HT1080 (cell line): ENCODE measurements at places on chromosomes 7 and 10.
A peak's percentile ranks its signal among the peaks of the same experiment; 100 is the strongest.

- no peak for DNase-seq
These were observed 731.4 kb upstream of the POT1 start for GRCh38 chr7:125661006-125661405.

GRCh38 chr10:48366261-48366660 lies 59.8 kb downstream of the MAPK8 start:
- no peak for DNase-seq

- peak; percentile 87 for DNase-seq
These were observed 106.4 kb downstream of the ZRANB1 start for GRCh38 chr10:125048094-125048864.

DNA sequence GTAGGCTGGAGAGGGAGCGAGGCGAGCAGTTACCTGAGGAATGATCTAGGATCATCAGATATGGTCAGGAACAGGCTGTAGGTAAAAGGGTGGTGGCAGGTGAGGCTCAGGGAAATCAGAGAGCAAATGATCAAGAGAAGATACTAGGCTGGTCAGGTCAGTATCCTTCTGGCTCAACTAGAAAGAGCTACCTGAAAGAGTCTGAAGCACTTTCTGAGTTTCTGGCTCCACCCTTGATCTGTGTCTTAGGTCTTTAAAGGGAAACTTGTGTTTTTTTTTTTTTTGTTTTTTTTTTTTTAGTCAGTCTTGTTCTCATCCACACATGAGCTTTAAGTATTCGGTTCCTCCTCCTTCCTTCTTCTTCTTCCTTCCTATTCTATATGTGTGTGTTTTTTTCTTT lies 10.5 kb downstream of the ADAM22 start:
- no peak for DNase-seq

- DNase-seq = peak; percentile 14
These were observed 45.6 kb upstream of the SUN1 start for GRCh38 chr7:786472-787255.

GRCh38 chr7:39453743-39454355 lies 112.4 kb upstream of the YAE1 start:
- peak; percentile 42 for DNase-seq

DNA sequence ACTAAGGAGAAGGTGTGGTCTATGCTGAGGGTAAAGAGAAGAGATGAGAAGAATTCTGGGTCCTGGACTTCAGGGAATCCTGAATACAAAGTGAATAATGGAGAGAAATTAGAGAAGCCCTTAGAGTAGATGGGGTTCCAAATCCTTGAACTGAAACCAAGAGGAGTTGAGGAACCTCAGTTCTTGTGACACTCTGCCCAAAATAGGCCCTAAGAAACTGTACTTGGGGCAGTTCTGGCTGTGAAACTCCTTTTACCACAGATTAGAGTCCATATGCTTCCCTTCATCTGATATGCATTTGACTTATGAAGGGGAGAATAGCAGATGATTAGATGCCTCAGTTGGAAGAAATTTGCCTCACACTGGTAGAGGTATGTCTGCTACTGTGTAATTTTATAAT lies 19.0 kb downstream of the TES start:
- no peak for DNase-seq

- DNase-seq = no peak
These were observed 49.4 kb downstream of the ZNF467 start for GRCh38 chr7:149723795-149724495.

- DNase-seq = no peak
These were observed 47.3 kb downstream of the FRMPD2 start for GRCh38 chr10:48227213-48227612.

GRCh38 chr7:32143301-32143700 lies 73.1 kb upstream of the PDE1C start:
- DNase-seq = no peak

DNA sequence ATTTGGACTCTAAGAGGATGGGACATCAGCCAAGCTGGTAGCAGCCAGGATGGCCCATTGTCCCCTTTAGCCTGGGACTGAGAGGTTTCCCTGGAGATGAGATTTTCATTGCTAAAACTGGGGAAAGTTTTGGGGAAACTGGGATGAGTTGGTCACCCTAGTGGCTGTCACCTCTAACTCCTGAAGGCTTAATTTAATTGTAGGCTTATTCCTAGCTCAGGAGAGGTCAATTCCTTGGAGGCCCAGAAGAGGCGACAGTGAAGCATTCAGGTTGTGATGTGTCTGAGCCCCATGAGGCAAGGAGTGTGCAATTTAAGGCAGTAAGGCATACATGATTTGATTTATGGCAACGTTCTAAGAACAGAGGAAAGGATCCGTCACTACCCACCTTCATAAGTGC lies 24.9 kb upstream of the JAZF1 start:
- DNase-seq = no peak

DNA sequence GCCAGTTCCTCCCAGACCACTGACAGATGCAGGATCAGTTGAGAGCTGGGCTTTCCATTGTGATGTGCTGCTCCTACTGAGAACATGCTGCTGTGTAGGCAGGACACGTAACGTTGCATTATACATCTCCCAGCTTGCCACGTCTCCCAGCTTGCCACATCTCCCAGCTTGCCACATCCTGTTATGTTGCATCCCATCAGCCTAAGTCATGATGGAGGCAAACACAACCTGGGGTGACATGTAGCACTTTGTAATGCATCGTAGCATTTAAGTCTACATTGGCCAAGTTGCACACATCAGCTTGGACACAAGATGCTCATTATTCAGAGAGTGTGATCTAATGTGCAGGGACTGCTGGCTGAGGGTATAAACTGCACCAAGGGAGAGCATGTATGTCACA lies 73.3 kb upstream of the CHCHD3 start:
- peak; percentile 52 for DNase-seq

GRCh38 chr10:92627845-92628480 lies 35.0 kb downstream of the KIF11 start:
- DNase-seq = no peak

DNA sequence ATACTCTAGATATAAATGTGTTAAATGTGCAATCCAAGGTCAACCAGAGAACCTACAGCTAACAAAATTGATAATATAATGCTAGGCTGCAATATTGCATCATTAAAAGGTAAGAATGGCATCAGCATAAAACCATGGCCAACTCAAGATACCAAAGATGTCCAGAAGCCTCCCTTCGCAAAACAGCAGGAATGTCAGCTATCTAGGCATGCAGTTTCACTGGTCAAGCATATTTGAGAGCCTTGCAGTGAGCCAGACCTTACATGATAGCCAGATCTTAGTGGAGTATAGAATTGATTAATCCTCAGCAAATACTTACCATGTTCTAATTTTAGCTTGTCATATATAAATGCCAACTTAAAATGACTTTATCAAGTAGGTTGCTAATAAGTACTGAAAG lies 138.8 kb downstream of the ZEB1 start:
- no peak for DNase-seq

DNA sequence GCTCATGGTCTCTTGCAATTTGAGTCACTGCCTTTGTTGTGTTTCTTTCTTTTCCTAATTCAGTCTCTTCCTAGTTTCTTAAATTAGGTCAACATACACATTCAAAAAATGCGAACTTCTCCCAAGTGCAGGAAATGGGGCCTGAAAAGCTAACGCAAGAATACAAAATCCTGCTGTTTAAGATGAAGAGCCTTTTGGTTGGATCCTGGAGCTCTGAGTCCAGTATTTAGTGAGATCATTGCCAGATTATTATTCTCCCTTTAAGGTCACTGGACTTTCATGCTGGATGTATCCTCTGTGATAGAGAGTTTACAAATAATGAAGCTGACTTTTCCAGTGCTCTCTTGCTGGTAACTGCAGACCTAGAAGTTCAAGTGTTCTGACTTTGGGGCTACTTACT lies 401.9 kb upstream of the MKI67 start:
- no peak for DNase-seq

GRCh38 chr10:114987995-114988394 lies 50.0 kb downstream of the TRUB1 start:
- DNase-seq = no peak

DNA sequence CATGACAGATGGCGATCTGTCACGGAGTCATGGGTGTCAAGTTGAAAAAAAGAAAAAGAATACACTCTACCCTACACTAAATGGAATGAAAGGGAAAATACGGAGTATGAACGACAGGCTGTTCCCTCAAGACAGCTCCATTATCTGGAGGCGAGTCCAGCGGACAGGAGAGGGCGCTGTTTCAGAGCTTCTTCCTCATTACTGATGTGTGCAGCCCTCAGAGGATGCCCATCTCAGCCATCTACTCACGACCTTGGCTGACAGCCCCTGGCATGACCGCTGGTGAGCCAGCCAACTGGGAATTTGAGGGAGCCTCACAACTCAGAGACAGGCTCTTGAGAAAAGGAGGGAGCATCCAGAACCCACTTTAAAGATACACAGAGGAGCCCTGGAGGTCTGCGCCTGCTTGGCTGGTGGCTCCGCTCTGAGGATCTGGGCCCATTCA lies 49.6 kb upstream of the SMNDC1 start:
- peak; percentile 82 for DNase-seq

DNA sequence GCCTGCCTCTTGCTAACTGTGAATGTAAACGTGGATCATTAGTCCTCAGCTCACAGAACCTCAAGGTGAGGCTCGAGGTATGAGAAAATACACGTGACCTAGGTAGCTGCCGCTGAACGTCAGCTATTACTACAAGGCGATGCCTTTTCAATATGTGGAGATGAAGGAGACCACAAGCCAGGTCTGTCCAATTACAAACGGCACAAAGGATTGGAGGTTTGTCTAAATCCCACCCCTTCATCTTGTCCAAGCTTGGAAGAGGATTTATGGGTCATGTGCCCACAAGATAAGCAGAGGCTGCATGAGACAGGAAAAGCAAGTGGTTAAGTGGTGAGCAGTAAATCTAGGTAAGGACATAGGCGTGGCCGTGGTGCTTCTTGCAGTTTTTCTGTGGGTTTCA lies 3.4 kb downstream of the H2BK1 start:
- DNase-seq = peak; percentile 7

- no peak for DNase-seq
These were observed 5.6 kb downstream of the MORN4 start for GRCh38 chr10:97627731-97628130.

DNA sequence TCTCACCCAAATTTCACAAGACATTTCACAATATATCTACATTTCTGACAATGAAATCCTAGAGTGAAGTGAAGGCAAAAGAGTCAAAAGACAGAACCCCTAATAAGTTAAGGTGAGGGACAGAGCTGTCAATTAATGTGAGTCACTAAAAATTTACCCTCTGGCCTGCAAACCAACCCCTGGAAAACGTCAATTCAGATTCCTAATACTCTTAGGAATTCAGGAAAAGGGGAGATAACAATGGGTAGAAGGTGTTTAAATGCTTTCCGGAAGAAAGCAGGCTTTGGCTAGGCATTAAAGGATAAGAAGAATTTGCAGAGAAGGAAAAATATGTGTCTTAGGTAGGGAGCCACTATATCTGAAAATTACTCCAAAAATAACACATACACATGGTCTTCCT lies 299.6 kb downstream of the INHBA start:
- peak; percentile 20 for DNase-seq

- DNase-seq = peak; percentile 19
These were observed 857 bp downstream of the INTS15 start for GRCh38 chr7:6590645-6591110.

DNA sequence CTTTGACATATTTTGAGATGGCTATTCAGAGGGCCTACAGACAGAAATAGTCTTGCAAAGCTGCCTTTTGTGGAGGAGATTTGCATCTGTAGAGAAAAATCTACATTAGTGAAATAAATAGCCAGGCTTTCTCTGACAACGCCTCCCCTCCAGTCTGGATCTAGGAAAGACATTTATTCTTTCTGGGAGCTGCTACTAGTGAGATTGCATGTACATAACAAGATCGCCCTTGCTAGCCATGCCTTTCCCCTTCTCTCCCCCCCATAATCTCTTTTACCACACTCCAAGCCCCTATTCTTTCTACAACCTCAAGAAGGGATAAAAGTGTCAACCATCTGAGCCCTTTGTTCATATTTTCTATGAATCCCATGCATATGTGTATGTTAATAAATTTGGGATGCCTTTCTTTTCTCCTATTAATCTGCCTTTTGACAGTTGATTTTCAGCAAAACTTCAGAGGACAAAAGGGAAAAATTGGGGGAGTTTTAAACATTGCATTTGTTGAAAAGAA lies 194.2 kb downstream of the SNX13 start:
- no peak for DNase-seq

- DNase-seq = no peak
These were observed 132.7 kb downstream of the DOCK4 start for GRCh38 chr7:112073530-112073929.

DNA sequence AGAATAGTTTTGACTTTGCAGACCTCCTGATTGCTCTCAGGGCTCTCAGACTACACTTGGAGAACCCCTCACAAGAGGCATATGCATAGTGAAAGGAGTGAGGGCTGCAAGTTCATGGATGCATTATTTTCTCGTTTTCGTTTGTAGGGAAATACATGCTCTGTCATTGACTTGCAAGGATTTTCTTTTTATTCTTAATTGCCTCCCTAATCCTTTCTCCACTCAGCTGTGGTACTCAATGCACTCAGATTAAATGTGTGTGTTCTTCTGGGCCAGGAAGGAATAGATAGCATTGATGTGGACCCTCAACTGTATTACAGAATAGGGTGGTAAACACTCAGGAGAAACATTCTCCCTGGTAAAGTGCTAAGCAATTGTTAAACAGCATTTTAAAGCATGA lies 188.7 kb downstream of the CACNB2 start:
- no peak for DNase-seq

GRCh38 chr7:13286916-13287315 lies 599.5 kb downstream of the ARL4A start:
- no peak for DNase-seq

DNA sequence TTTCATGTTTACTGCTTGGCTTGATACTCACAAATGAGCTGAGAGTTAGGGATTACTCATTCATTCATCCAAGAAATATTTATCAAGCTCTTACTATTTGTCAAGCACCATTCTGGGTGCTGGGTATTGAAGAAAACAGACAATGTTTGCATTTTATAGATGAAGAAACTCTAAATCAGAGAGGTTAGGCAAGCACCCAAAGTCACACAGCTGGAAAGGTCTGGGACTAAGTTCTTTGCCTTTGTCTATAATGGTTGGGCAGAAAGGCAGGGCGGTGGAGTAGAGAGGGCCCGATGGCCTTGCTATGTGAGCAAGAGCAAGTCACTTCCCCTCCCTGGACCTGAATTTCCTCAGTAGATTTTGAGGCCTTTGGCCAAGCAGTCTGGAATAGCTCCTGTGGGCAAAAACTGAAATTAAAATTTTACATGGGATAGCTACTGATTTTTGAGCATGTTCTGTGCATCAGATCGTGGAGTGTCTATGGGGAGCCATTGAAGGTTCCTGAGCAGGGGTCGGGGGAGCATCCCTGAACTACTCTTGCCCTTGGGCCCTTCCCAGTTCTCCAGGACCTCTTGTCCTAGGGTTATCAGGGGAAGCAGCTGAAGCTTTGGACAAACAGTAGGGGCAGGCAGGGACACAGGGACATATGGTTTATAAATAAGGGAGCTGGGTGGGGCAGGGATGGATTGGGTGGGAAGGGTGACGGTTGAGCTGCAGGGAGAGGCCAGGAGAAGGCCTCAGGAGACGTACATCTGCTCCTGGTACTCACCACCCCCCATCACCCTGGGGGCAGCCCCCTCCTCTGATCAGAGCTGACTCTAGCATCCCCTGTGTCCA lies 23.3 kb downstream of the AQP1 start:
- no peak for DNase-seq
